ENCODE measurements at places on chromosomes 16 and 17.

- DNase-seq, result no peak
Observed at GRCh38 chr17:31320791-31321190, 631 bp downstream of the EVI2A start.

GRCh38 chr17:58520843-58521430, 6.5 kb upstream of the MTMR4 start:
- DNase-seq, result no peak

GRCh38 chr16:68737046-68737729, at the start of gene CDH1:
Gene CDH1 (plus strand): TSS chr16:68737292. CDS start chr16:68737416, 124 bp downstream.
- DNase-seq, result peak; percentile 92

GRCh38 chr16:48393485-48394354, 8.5 kb upstream of the SIAH1 start:
- DNase-seq, result no peak

GRCh38 chr16:85901773-85902365, 2.9 kb downstream of the IRF8 start:
- DNase-seq, result no peak

DNA sequence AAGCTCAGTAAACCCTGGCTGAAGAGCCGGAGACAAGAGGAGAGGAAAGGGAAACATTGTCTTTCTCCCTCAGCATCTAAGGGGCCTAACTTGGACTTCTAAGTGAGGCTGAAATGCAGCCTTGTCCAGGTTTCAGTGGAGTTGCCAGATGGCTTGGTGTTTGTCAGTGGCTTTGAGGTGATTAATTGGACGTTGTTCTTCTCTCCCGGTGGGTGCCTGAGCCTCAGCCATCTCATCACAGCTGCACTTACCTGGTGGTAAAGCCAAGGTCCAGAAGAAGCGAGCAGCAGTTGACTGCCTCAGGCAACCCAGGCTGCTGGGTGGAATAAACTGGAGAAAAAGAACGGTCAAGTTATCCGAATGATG, 202.2 kb upstream of the NLRP1 start:
- no peak for DNase-seq

GRCh38 chr17:46929413-46929812, 6.5 kb downstream of the GOSR2 start:
- DNase-seq, result no peak

- no peak for DNase-seq
Observed at GRCh38 chr17:49505854-49506253, 10.8 kb downstream of the NGFR start.

DNA sequence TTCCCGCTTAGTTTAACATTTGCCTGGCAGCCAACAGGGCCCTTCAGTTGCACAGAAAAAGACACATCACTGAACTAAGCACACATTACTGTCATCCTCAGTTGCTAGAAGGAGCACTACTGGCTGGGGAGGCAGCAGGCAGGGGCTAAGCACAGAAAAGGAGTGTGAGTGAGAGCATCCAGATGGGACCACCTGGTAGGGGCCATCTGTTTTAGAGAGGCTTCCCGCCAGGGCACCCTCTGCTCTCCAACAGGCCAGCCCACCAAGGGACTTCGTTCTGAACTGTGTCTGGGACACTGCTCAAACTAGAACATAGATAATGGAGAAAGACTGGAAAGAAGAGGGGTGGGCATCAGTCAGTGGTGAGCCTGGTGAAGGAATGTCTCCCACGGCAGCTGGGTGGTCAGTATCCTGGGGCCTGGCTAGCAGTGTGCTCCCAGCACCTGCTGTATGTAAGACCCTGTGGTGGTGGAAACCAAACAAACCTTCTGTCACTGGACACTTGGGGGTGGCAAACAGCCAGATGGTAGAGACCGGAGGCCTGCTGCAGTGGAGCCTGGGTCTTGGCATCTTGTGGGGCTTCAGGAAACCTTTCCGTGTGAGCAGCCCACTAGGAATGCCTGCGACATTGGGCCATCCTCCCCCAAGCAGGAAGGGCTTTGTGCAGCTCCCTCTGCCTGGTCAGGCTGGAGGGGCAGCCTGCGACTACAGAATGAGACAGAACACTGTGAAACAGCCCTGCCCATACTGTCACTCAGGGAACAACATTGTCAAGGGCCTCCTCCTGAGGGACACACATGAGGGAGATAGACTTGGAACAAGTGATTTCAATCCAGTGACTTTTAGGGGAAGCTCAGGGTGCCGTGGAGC, 12.8 kb upstream of the RANGRF start:
- no peak for DNase-seq

DNA sequence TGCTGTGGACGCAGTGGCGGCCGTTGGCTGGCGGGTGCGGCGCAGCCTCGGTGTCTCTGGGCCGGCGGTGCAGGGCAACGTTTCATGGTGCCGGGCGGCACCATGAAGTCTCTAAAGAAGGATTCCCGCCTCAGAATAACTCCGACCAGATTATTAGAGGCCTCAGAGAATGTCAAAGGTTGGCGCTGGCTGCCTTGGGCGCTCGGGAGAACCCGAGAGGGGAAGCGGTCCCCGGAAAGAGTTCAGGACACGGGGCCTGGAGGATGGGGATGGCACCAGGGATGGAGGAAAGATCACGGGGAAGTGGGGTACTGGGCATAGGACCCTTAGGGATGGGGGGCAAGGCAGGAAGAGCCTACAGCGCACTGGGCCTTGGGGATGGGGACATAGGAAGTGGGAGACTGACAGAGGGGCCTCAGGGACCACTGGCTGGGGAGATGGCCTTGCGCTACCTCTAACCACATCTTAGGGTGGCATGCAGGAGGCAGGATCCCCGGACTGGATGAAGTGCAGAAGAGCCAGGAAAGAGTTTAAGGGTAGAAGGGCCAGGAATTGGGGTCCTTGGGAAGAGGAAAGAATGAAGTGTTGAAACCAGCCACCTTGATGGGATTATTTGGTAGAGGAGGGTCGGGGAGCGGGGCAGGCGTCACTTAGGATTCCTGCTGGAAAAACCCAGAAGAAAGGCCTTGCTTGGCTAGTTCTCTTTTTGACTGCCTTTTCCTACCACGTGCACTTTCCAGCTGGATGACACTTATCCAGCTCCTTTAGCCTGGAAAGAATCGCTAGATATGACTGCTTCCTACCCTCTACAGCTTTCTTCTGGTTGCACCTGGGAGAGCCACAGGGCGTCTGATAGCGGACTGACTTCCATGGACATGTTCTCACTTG, 578 bp downstream of the MYCBPAP start:
- DNase-seq, result no peak

DNA sequence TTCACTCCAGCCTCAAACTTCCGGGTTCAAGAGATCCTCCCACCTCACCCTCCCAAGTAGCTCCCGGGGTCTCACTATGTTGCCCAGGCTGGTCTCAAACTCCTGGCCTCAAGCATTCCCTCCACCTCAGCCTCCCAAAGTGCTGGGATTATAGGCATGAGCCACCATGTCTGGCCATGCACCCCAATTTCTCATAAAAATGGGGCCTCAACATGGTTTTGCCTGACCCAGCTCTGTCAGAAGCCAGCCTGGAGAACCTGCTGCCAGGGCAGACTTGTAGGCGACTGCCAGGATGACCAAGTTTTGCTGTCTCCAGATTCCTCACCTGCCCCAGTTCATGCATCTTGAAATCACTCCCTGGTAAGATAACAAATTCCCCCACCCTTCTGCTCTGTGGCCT, 82.9 kb downstream of the AIPL1 start:
- DNase-seq, result no peak

DNA sequence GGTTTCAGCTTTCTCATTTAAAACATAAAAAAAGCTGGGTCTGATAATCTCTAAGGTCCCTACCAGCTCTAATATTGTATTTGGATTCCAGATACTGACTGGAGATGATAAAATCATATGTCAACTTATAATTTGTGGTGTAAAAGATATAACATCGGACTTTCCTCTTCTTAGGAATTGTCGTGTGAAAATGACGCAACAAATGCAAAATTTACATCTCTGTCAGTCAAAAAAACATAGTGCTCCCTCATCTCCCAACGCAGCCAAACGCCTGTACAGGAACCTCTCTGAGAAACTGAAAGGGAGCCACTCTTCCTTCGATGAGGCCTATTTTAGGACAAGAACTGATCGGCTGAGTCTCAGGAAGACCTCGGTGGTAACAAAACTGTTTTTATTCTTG, 197.3 kb downstream of the ANKFN1 start:
- no peak for DNase-seq

- no peak for DNase-seq
Observed at GRCh38 chr17:48121923-48122664, 14.5 kb downstream of the SNX11 start.

DNA sequence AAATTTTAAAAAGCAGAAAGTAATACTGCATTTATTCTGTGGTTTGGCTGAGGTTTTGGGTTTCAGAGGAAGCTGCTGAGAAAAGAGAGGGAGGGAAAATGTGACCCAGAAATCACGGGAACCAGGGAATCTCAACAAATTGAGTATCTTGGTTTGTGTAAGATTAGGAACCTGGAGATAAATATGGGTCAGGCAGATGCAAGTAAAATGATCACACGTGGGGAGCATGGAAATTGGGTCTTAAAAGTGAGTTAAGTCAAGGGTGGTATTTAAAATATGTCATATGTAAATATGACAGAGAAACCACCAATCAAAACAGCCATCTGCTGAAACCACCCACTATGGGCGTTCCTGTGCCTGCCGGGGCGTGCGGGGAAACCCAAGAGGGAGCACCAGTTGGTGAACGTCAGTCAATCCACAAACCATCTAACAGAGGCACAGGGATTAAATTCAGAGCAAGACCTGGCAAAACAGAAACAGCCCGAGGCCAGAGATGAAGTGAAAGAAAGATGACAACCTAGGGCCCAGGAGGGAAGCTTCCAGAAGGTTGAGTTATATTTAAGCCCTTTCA, 33.4 kb downstream of the CDH13 start:
- no peak for DNase-seq

DNA sequence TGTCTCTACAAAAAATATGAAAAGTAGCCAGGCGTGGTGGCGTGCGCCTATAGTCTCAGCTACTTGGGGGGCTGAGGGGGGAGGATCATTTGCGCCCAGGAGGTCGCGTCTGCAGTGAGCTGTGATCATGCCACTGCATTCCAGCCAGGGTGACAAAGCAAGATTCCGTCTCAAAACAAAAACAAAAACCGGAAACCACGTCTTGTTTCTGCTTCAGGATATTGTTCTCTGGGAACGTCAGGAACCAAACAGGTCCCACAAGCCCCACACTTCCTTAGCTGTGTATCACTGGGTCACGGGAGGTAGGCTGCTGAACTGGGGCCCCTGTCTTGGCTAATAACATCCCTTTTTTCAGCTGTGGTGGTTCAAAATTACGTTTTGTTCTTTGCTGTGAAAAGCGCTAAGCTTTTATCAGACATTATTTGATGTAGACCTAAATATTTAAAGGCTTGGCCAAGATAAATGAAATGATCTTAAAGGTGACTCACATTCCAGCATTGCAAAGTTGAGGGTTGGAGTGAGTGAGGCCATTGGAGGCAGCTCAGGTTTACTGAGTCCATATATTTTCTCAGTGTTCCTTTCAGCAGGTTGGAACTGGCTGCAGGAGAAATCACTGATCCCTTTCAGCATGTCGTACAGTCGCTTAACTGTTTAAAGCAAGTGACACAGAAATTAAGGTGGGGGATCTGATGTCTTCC, 16.4 kb upstream of the SEC14L1 start:
- peak; percentile 41 for DNase-seq

- DNase-seq, result no peak
Observed at GRCh38 chr16:22638393-22639206, 127.9 kb downstream of the NPIPB5 start.

- DNase-seq, result no peak
Observed at GRCh38 chr17:28415886-28416285, 9.9 kb upstream of the SLC46A1 start.

GRCh38 chr16:80693553-80693952, 110.8 kb downstream of the CDYL2 start:
- DNase-seq, result no peak

DNA sequence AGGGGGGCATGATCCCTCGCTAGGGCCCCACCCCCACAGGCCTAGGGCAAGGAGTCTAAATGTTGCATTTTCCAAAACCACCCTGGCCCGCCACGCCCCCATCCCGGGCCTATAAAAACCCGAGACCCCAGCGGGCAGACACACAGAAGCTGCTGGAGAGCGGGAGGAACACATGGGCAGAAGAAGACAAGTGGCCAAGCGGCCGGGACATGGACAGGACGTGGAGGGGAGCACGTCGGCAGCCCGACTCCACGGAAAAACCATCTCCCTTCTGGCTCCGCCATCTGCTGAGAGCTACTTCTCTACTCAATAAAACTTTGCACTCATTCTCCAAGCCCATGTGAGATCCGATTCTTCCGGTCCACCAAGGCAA, 34.1 kb upstream of the ENPP7 start:
- DNase-seq, result no peak

GRCh38 chr17:31394544-31394943, 3.1 kb downstream of the RAB11FIP4 start:
- peak; percentile 51 for DNase-seq

GRCh38 chr17:73338050-73338521, 26.3 kb upstream of the CDC42EP4 start:
- DNase-seq, result no peak

DNA sequence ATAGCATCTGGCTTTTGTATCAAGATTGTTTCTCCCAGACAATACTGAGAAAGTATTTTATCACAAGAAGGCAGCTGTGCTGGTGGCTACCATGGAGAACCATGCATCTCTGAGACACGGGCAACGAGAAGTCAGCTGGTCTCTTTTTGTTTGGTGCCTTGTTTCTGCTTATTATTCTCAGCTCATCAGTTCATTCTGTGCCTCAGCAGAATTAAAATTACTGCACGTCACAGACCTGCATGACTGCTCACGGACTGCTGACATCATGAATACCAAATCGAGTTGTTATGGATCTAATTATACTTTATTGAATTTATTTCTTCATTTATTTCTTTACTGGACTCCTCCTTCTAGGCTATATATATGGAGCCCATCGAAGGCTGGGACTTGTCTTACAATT, 19.0 kb upstream of the PMP22 start:
- no peak for DNase-seq

DNA sequence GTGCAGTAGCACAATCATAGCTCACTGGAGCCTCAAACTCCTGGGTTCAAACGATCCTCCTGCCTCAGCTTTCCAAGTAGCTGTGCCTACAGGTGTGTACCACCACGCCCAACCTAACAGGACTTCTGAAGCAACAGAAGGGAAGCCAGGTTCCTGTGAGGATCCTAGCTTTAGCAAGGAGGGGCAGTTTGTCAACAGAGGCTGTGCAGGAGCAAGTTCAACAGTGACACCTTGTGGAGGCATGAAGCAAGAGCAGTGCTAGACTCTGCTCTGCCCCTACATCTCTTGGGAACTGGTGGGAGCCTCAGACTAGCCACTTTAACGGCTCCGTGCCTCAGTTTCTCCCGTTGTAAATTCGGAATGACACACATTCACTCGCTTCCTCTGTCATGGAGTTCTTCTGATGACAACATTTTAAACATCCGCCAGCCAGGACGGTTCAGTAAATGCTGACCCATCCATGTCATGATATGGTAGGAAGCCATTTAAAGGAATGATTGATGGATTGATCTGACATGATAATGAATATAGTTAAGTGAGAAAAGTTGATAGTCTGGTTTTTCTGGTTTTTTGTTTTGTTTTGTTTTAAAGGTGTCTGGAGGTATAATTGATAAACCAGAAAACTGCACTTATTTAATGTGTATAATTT, 218.7 kb downstream of the MRTFB start:
- DNase-seq, result peak; percentile 17

GRCh38 chr16:50699326-50700159, 6.1 kb downstream of the NOD2 start:
- peak; percentile 81 for DNase-seq

- DNase-seq, result no peak
Observed at GRCh38 chr17:62596662-62597061, 30.8 kb upstream of the MRC2 start.
